KG1 (cell line): ENCODE measurements at places on chromosomes 11 and 22.

DNA sequence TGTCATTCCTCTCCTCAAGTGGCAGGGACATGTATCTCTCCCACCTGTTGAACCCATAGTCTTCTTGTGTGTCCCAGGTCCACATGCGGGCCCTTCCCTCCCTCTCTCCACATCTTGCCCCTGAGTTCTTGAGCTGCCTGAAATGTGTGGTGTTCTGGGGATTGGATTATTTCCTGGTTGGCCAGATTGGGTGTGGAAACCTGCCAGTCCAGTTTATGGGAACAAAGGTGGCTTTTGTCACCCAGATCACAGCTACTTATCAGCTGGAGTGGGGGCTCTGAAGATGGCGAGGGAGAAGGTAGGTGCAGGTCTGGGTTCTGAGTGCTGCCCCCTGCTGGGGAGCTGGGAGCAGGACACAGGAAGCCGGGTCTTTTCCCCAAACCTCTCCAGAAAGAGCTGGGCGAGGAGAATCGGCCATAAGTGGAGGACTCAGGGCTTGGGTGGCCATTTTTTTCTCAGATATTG lies 14.2 kb downstream of the DTX4 start:
- no peak for DNase-seq

DNA sequence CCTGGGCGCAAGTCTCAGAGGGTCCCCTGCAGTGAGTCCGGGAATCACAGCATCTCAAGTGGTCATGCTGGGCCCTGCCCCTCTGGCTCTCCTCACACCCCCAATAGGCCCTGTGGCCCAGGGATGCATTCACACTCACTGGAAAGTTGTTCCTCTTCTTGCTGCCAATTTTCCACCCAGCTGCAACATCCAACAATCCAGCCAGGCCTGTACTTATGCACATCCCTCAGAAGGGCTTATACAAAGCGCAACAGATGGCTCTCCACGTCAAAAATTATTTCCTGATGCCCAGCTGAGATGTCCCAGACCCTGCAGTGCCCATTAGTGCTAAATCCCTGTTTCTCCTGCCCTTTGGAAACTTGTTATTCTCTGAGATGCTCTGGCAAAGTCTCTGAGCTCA lies 407.8 kb upstream of the NARS2 start:
- DNase-seq, result no peak

DNA sequence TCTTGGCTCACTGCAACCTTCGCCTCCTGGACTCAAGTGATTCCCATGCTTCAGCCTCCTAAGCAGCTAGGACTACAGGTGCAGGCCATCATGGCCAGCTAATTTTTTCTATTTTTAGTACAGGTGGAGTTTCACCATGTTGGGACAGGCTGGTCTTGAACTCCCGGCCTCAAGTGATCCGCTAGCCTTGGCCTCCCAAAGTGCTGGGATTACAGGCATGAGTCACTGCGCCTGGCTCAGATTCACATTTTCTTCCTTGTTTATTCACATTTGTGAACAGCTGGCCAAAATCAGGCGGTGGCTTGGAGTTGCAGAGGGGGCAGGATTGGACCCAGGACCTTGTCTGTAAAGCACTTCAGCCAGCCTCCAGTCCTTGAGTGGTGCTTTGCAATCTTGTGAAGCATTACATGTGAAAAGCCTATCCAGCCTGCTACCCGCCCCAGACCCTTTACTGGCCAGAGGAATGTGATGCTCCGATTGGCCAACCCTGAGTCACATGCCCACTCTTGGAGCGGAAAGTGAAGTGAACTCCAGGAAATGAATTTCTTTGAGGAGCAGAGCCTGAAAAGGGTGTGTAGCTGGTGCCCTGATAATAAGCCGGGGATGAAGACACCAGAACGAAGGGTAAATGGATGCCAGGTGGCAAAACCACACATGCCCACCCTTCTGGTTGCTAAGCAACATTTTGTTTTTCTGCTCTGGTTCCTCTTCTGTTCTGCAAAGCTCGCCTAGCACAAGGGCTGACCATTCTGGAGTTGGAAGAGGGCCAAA lies 62.6 kb upstream of the PTPRJ start:
- DNase-seq, result peak; percentile 38

DNA sequence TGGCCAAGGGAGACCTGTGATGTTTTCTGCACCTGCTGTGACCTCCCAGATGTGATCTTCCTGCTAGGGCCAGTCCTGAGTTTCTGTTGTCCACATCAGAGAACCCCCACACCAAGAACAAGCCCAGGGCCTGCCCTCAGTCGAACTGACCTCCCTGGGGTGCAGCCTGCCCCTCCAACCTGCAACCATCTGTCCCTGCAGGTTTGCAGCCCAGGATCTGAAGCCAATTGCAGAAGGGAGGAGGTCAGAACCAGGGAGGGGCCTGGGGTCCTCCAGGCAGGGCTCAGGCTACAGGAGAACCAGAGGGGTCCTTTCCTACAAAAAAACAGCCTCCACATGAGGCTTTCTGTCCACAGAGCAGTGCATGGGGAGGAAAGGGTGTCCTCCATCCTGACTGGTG lies 807 bp downstream of the TRIM3 start:
- DNase-seq, result no peak

- no peak for DNase-seq
These were observed 203.1 kb upstream of the CADM1 start for GRCh38 chr11:115707180-115707905.

DNA sequence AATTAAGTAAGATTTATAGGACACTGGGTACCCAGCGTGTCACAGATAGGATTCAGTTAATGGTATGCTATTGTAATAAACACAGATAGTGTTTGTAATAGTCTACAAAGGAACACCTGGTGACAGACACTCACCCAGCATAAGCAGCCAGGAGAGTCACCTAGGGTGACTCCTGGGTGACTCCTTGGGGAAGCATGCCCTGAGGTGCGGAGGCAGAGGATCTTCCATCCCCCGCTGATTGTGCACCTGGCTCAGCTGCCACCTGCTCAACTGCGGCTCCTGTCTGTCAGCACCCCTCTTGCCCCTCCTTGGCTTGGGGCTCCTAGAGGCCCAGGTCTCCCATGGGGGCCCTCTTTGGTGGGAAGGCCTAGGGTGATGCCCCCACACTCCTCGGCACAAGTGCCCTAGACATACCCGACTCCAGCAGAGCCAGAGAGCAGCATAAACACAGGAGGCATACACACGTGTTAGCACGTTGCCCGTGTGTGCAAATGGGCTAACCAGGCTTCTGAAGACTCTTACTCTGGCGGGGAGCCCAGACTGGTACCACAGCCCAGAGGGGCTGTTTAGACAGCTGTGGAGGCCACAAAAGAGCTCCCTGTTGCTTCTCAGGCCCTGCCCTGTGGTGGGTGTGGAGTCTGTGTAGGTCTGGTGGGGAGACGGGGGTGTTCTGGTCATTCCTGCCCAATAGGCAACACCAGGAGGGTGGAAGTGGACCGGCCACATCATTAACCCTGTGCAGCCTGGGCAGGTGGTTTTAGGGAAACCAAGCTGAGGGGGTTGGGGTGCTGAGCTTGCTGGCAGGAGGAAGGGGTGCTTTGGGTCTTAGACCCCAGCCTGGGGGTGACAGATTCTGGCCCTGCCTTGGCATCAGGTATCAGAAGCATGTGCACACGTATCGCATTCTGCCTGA lies 3.0 kb downstream of the INPPL1 start:
- no peak for DNase-seq

GRCh38 chr11:9615031-9615451 lies 41.6 kb downstream of the WEE1 start:
- peak; percentile 50 for DNase-seq

DNA sequence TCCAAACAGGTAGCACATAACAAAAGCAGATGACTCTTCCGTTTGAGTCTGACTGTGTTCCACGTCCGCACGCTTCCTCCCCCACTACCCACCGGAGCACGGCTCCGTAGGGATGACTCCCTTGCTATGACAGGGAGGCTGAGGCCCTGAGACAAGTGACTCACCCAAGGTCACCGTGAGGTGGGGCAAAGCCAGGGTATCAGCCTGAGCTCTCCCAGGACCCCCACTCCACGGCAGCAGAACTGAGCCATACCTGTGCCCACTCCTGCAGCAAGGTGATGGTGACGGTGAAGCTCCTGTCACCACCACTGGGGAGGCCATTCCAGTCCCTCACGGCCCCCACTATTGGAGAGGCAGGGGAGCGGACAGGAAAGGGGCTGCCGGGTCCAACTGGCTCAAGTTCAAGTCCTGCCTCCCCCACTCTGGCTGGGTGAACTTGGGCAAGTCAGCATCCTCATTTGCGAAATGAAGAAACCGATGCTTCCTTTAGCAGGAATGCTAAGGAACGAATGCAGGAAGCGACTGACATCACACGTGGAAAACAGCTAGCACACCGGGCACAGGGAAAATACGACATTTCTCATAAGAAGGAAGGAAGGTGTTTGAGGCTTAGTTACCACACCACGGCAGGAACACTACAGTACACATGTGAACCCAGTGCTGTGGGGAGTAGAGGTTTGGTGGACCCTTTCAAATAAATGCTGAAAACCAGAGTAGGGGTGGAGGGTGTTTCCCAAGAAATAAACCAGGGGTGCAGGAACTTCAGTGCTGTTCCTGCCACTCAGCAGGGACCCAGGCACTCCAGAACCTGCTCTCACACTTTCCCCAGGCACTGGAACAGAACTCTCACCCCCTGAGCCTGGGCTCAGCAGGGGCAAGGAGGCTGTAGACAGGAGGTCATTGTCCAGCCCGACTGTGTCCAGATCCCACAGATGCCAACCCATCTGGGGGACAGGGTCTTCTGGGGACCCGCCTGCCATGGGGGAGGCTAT lies 32.4 kb upstream of the CBX7 start:
- DNase-seq, result no peak

- peak; percentile 3 for DNase-seq
These were observed 87.7 kb upstream of the OPCML start for GRCh38 chr11:133619973-133620372.

- no peak for DNase-seq
These were observed 295.6 kb downstream of the NELL1 start for GRCh38 chr11:20964985-20965384.

- DNase-seq, result no peak
These were observed 48.6 kb upstream of the RBFOX2 start for GRCh38 chr22:36077271-36077670.

- DNase-seq, result no peak
These were observed 139.0 kb downstream of the ETS1 start for GRCh38 chr11:128448200-128448886.
